ENCODE measurements at places on chromosomes 5 and 9.

DNA sequence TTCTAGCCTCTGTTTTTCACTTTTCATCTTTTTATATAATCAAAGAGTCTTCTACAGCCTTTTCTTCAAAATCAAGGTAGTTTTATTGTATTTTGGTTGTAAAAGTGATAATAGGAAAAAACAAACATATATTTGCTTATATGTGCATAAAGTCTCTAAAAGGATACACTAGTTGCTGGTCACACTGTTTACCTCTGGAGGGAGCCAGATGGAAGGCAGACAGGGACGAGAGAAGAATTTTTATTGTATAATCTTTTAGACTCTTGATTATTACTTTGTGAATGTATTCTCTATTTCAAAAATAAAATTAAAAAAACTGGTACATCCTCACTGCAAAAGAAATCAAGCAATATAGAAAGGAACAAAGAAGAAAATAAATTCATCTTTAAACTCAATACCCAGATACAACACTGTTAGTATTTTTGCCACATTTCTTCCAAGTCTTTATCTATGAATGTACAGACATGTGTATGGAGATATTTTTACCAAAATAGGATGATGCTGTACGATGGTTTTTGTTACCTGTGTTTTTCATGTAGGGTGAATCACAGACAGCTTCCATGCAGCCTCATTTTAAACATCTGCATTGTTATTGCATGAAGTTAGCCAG, 6.1 kb upstream of the RNF183 start:
- DNase-seq, result no peak

GRCh38 chr9:136090056-136090735, 4.9 kb downstream of the NACC2 start:
- peak; percentile 17 for DNase-seq

DNA sequence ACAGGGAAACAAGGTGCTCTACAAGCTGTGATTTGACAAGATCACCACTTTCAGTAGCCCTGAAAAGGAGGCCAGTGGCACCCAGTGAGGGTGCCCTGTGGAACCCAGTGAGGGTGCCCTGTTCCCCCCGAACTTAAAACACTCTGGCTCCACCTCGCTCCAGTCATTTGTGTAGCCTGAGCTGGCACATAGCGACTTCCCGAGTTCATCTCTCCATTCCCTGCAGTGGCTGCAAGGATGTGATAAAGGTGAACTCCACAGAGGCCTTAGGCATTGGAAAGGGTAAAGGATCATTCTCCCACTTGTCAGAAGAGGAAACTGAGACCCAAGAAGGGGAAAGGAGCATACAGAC, 21.9 kb upstream of the ANXA6 start:
- no peak for DNase-seq

DNA sequence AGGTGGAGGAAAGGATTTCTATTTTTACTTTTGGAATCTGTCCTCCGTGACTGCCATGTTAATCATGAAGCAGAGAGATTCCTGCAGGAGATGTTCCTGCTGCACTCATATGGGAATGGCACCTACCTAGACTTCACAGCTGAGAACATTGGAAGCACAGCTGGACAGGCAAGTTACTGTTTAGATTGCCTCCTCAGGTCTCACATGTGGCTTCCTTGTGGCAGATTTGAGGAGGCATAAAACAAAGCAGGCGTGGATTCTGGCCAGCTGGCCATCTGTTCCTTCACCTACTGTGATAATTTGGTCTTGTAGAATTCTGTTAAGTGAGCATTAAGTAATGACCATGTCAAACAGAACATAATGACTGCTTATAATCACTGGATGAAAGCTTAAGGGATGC, 193.4 kb downstream of the EDIL3 start:
- DNase-seq, result no peak

GRCh38 chr5:62578540-62578939, at the start of gene LRRC70:
LRRC70 (plus strand) TSS chr5:62578819; CDS start chr5:62579439, 620 bp downstream.
- no peak for DNase-seq

DNA sequence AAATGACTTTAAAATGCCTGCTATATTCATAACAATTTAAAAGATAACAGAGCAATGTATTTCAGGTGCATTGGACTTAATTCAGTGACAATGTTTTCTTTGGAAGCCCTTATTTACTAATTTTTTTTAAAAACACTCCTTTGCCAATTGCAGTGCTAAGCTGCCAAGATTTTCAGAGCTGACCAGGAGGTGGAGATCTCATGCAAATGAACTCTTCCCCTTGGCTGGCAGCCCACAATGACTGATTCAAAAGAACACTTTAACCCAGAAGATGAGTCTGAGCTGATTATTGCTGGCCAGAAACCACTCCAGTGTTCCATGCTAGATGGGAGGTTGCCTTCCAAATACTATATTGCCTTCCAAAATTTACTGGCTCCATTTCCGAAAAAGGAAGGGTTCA, 128.3 kb upstream of the CCNH start:
- DNase-seq, result no peak

DNA sequence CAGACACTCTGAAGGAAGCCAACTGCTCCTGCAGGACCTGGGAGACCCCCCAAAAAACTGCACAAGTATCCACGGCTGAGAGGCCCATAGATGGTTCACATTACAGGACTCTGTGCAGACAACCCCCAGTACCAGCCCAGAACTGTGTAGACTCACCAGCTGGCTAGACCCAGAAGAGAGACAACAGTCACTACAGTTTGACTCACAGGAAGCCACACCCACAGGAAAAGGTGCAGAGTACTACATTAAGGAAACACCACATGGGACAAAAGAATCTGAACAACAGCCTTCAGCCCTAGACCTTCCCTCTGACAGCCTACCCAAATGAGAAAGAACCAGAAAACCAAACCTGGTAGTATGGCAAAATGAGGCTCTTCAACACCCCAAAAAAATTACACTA, 281.2 kb upstream of the RGMB start:
- no peak for DNase-seq

DNA sequence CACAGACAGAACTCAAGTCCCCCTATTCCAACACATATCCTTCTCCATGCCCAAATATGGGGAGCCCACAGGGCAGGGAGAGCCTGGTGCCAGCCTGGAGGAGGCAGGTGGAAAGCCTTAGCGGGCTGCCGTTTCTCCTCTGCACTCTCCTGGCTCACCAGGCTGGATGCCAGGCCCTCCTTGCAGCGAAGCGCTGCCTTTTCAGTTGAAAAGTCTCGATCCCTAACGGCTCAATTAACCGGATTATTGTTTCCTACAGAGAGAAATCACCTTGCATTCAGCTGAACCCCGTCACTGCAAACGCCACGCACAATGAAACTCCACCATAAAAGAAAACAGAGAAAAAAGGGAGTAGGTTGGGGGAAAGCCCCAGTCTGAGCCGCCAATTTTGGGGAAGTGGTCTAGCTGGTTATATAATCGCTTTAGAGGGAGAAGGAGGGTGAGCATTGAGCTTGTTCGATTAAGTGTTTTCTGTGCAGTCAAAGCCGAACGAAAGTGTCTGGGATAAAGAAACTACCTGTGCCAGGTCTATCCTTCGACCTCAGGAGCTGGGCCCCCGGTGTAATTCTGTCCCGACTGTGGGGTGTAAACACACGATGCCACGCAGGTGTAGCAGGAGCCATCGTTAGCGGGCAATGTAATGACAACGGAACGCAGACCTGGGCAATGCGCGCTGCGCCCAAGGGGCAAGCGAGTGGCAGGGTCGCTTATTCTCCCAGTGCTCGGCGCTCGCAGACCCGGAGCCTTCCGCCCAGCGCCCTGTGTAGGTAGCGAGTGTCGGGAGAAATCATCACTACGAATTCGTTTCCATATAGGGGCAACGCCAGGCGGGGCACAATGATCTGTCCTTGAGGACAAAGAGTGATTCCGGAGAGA, 3.8 kb downstream of the BARHL1 start:
- DNase-seq, result no peak

GRCh38 chr5:143207563-143208364, 195.7 kb downstream of the NR3C1 start:
- no peak for DNase-seq

- no peak for DNase-seq
These were observed 16.1 kb downstream of the CKMT2 start for GRCh38 chr5:81249240-81249639.

DNA sequence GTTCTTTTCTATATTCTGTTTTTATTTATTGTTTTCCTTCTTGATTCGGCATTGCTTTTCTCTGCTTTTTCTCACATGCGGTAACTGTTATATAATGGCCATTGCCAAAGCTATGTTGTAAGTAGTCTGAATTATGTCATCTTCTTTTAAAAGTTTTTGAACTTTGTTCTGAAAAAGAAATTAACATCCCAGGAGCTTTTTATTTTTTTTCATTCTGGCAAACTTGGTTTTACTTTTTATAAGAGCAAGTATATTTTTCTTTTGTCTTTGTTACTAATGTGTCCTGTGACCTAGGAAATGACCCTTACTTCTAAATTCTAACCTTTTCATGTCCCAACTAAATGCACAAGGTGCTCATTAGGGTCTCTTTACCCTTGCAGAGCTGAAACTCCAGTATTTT, 26.7 kb upstream of the IZUMO3 start:
- no peak for DNase-seq

- no peak for DNase-seq
These were observed 8.2 kb upstream of the ELOVL7 start for GRCh38 chr5:60852317-60852716.

DNA sequence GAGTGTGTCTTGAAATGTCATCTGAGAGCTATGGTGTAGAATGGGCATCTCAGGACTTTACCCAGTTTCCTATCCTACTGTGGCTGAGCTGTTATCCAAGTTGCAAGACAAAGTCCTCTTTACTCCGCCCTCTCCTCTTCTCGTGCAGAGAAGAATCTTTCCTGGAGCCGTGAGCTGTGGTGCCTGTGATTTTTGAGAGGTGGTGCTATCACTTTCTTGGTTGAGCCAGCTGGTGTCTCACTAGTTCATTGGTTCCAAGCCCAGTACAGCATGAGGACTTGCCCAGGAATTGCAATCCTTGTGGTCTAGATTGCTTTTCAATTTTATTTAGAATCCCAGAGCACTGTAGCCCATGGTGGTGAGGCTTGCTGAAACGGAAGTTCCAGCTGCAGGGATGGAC, 2300.3 kb downstream of the MAT2B start:
- no peak for DNase-seq

GRCh38 chr5:168978015-168978414, 322.9 kb downstream of the SLIT3 start:
- no peak for DNase-seq

GRCh38 chr9:29285818-29286217, 1712.5 kb upstream of the C9orf72 start:
- DNase-seq, result no peak

DNA sequence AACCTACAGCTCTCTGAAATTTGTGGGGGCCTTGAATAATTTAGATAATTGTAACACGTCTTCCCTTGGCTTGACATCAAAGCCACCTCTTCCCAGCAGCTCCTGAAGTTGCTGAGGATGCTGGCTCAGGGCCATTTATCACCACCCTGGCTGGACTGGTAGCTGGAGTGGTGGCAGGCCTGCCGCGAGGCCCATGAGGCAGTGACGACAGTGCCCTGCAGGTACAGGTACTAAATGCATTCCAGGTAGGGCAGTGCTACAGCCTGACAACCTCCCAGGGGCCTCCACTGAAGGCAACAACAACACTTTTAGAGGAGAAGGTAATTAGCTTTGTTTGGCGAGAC, 270.2 kb upstream of the KLF4 start:
- no peak for DNase-seq

GRCh38 chr5:111747337-111747736, 9.7 kb downstream of the NREP start:
- DNase-seq, result no peak

- DNase-seq, result no peak
These were observed 828 bp upstream of the TRIO start for GRCh38 chr5:14142202-14142826.

DNA sequence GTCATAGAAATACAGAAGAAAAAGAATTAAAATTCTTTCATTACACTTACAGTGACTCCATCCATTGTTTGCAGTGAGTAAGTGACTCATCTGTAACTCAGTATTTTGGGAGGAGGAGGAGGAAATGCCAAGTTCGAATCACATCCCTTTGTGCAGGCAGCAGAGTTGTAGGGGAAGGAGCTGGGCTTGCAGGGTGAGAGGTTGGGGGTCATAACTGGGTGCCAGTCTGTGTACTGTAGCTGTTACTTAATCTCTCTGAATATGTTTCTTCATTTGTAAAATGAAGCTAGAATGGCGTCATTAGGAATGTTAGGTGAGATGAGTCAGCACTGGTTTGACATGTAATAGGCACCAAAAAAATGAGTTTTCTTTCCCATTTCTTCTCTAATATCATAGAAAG, 235.7 kb upstream of the ADAMTSL1 start:
- DNase-seq, result no peak

DNA sequence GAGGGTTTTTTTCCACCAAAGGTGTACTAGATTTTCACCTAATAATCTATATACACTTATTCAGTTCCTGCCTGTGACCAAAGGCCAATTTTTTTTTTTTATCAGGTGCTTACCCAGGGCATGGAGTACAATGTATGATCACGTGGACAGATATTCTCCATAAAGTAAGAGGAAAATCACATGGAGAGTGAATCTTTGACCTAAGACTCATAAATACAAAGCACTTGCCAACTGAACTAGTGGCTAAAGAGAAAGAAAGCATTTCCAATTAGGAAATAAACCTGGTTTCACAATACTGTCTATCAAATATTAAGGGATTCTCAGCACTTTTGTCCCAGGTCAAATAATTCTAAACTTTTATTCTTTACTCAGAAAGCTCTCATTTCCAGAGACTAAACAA, 33.0 kb upstream of the CEP120 start:
- DNase-seq, result no peak

GRCh38 chr5:57824047-57824446, 341.4 kb upstream of the ACTBL2 start:
- no peak for DNase-seq

DNA sequence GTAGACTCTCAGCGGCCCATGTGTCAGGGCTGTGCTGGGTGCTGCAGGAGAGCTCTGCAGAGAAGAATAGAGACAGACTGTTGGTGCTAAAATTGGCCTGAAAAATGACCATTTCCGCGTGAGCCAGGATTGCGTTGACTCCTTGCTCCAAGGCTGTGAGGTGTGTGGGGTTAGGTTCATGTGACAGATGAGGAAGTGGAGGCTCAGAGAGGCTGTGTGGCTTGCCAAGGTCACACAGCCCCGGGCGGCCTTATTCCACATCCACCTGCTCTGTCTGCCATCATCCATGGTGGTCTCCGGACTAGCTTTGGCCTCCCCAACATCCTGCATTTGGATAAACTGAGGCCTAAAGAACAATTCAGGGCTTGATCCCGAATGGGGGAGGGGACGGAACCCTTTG, 15.2 kb downstream of the NEK6 start:
- no peak for DNase-seq

DNA sequence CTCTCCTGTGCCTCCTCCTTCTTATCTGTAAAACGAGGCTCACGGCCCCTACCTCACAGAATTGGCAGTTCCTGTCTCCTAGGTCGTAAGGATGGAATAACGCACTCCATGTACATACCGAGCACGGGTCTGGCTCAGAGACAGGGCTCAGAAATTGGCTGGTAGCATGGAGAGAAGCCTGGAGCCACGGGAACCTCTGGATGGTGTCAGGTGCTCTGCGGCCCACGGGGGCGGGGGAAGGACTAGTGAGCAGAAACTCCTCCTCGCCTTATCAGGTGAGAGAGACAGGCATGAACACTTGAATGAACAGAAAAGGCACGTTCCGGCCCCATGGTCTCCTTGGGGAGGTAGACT, 15.4 kb upstream of the C5orf47 start:
- DNase-seq, result no peak
